ENCODE measurements at places on chromosomes 4 and X.

GRCh38 chrX:87526281-87526680, 8.7 kb downstream of the KLHL4 start:
- DNase-seq, result no peak

DNA sequence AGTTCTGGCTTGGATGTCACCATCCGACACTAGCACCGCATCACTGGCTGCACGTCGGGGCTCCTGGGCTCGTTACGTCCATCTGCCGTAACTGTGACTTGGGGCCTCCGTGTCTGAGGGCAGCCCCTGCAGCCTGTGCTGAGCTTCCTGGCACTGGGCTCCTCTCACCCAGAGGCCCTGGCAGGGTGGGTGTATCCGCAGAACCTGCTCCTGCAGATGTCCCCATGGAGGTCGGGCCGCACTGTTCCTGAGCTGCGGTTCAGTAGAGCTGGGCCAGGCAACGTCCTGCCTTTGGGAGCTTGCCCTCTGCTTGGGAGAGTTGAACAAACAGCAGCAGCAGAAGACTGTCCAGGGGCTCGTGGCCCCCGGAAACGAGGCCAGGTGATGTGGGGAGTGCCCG, 71.4 kb downstream of the RGS12 start:
- no peak for DNase-seq

- no peak for DNase-seq
These were observed 39.0 kb downstream of the GUCY1A1 start for GRCh38 chr4:155705664-155706063.

DNA sequence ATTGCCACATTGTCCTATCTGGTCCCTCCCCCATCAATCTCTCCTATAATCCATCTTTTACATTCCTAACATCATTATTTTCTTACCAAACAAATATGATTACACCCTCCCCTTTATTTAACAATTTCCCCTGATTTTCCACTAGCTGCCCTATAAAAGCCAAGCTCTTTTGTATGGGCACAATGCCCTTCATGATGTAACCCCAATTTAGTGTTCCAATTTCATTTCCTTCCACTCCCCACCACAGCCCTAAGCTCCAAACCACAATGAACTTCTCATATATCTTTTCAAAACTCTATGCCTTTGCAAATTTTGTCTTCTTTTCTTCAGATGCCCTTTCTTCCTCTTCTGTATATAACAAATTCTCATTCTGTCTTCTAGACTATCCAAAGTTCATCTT, 39.5 kb upstream of the PTPN13 start:
- no peak for DNase-seq

DNA sequence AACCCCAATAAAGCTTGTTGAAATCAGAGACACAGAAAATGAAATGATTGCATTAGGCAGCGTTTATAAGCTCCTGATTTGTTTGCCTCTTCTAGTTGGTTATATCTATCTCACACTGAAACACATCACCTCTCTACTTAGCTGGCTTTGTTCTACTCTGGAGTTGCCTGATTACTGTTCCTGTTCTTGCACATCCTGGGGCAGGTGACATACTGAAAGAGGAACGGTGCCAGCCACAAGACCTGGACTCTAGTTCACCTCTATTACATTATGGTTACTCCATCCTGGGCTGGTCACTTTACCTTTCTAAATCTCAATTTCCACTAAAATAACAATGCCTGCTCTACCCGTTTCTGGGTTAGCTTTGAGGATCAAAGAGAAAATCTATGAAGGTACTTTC, 47.9 kb downstream of the TRIM2 start:
- no peak for DNase-seq

- DNase-seq, result no peak
These were observed 24.9 kb downstream of the SH3BP2 start for GRCh38 chr4:2817701-2818350.

DNA sequence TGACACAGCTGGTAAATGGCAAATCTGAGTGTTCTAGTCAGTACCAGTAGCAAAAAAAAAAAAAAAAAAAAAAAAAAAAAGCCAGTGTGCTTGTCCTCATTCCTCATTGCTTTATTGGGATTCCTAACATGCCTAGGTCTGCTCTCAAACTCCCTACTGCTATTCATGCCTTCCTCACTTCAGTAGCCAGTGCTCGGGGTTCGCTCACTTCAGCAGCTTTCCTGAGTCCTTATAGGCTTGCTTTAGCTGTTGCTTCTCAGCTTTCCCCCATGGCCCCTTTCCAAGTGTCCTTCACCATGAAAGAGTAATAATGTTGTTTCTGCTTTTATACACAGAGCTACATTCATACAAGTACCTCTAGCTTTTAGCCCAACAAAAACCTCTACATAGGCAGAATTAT, 30.8 kb downstream of the SLITRK2 start:
- no peak for DNase-seq

DNA sequence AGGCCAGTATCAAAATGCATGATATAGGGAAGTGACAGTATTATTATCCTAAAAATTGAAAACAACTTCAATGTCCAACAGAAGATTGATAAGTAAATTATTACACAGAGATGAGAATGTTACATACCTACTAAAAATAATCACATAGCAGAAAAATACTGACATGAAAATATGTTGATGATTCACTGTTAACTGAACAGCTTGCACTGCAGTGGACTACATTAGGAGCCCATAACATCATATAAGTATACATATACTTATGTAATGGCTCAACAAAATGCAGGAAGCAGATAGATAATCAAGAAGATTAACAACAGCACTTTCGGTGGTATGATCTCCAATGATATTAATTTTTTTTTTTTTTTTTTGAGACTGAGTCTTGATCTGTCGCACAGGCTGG, 7.1 kb downstream of the CLOCK start:
- DNase-seq, result no peak

DNA sequence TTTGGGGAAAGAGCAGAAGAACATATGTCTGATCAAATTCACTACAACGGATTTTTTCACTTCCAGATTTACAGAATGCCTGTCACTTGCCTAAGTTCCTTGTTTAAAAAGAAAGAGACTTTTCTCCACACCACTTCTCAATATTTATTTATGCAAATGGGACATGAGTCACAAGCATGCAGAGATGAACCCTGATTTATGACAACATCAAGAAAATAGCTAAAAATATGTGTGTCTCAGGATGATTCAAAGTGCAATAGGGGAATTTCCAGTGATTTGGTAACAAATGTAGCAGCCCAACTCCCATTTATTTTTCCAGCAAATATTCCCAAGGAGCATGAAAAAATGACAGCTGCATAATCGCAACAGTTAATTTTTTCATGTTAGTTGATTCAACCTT, 180.4 kb upstream of the FAT1 start:
- DNase-seq, result no peak

- DNase-seq, result no peak
These were observed 722.0 kb upstream of the PCDH10 start for GRCh38 chr4:132427125-132427524.

DNA sequence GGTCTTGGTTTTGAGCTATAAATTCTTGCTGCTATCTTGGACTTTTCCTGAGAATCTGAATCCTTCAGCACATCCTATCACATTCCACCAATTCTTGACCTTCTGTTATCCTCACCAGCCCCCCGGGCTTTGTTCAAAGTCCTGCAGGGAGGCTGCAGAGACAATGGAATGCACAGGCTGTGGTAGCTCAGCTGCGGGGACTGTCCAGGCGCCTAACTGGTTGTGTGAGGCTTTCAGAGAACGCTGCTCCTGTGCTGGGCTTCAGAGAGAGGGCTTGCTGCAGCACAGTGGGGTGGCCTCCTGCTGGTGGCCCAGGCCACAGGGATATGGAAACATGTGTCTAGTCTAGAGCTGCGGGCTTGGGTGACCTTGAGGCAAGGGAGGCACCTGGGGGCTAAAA, 196.3 kb upstream of the GATB start:
- no peak for DNase-seq

GRCh38 chr4:38667085-38667893, 3.3 kb downstream of the KLF3 start:
- DNase-seq, result no peak

GRCh38 chr4:183905081-183905592, at the start of gene STOX2:
TSS of gene STOX2 (plus strand) at chr4:183905307. CDS start at chr4:183906791, 1,484 bp downstream.
- DNase-seq, result no peak

DNA sequence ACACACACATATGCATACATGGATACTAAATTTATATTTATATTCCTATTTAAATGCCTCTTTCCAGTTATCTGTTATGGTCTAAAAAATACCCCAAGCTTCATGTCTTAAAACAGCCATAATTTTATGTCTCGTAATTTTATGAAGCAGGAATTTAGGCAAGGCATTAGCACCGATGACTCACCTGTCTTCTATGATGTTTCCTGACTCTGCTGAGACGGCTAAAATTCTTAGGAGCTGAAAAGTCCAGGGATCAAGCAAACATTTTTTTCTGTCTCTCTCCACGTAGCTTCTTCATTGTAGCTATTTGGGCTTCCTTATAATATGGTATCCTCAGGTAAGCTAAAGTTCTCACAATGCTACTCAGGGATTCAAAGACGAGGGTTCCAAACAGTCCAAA, 930.3 kb downstream of the STIM2 start:
- no peak for DNase-seq

GRCh38 chr4:56272927-56273326, 114.4 kb downstream of the AASDH start:
- no peak for DNase-seq

GRCh38 chr4:126647756-126648397, 984.9 kb upstream of the INTU start:
- DNase-seq, result no peak

DNA sequence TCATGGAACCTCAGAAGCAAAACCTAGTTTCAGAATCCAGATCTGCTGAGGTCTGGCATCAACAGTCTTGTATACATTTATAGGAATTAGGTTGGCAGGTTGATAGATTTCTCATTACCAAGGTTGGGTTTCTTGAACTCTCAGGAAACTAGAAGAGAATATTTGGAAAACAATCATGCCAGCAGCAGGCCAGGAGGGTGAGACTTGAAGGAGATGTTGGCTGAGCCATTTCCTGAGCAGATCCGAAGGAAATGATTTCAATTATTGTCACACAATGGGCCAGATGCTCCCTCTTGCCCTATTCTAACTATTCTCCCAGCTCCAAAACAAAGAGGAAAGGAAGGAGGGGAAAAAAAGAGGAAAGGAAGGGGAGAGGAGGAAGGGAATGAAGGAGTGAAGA, 45.2 kb downstream of the SHROOM4 start:
- no peak for DNase-seq

GRCh38 chr4:150680651-150681050, 98.7 kb downstream of the MAB21L2 start:
- no peak for DNase-seq

DNA sequence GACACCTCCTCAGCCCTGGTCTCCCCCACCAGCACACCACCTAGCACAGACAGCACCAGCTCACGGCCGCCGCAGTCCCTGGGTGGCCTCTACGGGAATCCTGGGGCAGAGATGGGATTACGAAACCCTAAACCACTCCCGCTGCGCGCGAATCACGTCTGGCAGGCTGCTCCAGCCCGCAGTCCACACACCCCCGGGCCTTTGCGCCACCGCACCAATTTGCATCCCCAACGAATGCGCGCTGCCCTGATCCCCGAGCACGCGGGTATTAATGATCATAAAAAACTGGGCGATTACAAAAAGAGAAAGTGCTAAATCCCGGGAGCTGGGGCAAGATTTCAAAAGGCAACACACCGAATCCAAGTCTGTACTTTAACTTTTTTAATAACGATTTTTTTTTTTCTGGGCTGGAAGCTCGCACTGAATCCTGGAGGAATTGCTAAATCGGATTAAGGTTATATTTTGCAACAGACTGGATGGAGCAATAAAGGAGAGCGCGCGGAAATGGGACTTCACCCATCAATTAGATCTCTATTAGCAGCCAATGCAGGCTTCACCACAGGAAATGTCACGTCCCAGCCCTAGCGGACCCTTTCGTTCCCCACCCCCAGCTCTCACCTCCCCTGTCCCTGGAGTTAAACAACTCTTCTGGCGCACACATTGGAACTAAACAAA, 69.8 kb upstream of the TMEM33 start:
- DNase-seq, result no peak

- no peak for DNase-seq
These were observed 45.0 kb upstream of the MAML3 start for GRCh38 chr4:140198942-140199341.

- DNase-seq, result no peak
These were observed 49.3 kb upstream of the PHF8 start for GRCh38 chrX:54093571-54093970.

DNA sequence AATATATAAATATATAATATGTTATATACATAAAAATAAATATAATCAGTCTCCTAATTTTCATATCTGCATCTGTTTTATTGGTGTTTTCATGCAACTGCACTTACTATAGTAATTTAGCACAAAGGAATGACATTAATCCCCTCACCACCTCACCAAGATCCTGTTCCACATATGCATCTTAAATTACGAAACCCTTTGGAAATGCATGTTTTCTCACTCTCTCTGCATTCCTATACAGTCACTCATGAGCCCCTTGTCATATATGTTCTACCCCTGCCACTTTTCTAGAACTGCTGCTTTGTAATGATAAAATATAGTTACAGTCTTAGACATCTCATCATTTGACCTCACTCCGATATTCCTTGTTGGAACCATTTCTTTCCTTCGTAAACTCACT, 728.7 kb upstream of the SLIT2 start:
- DNase-seq, result no peak

- no peak for DNase-seq
These were observed 33.5 kb downstream of the ARSJ start for GRCh38 chr4:113945906-113946305.

DNA sequence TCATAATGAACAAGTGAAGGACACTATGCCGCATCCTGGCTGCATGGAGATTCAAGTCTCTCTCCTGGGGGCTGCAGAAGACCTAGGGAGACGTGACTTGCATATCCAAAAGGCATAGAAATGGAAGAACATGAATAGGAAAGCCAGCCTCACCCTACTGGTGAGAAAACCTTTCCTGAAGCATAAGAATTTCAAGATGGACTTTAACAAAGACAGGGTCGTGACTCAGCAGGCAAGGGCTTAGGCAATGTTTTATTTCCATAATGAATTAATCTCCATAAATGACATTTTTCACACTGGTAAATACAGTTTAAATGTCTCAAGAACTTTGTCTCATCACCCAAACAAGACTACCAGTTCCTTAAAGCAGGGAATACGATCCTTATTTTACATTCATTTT, 78.9 kb downstream of the RFC1 start:
- no peak for DNase-seq

DNA sequence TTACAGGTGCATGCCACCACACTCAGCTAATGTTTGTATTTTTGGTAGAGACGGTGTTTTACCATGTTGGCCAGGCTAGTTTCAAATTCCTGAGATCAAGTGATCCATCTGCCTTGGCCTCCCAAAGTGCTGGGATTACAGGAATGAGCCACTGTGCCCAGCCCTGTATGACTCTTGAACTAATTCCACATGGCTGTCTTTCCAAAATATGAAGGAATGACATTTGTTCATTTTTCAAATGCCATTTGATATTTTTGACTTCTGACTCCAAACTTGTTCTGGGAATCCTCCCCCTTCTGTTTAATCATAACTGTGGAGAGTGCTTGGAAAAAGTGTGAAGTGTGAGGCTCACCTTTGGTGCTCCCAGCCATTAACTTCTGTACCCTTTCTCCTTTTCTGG, 119.2 kb downstream of the NHS start:
- no peak for DNase-seq

GRCh38 chr4:87679449-87680169, 29.5 kb downstream of the DMP1 start:
- no peak for DNase-seq

All from stimulated activated CD8-positive, alpha-beta memory T cell treated with anti-CD3 and anti-CD28 coated beads, Interleukin-15, amount 100 ng/mL, for 48 hours (primary cell).